Kidney (tissue), 22 donors: ENCODE measurements at places on chromosomes 3 and 15. TPM values are rescaled to one million over a fixed set of nuclear protein-coding genes. Genes with fewer than 3 reads are reported as not detected.

GRCh38 chr15:65791335-65792137 is 557 bp downstream of the DENND4A start:
- peak; percentile 86 for DNase-seq

DNA sequence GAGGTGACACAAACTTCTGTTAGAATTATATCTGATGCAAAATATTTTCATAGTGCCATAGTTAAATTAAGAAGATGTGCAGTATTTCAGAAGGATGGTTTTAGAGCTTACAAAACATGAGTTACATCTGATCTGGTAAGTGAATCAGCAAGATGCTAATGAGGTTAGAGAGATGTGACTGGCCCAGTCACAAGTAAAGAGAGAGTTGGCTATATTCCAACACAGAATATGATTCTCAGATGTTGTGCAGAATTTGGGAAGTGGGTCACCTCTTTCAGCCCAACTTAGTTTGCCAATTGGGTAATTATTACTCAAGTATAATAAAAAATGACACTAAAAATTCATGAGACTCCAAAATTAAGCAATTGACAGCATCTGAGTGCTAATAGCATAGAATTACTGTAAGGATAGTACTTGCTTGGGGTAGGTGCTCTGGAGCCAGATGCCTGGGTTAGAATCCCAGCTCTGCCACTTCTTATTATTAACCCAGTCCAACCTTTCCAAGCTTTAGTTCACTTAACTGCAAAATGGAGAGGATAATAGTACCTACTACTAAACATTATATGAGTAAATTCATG is 30.8 kb downstream of the P2RY1 start:
- no peak for DNase-seq

Gene FETUB
- not detected for total RNA-seq

DNA sequence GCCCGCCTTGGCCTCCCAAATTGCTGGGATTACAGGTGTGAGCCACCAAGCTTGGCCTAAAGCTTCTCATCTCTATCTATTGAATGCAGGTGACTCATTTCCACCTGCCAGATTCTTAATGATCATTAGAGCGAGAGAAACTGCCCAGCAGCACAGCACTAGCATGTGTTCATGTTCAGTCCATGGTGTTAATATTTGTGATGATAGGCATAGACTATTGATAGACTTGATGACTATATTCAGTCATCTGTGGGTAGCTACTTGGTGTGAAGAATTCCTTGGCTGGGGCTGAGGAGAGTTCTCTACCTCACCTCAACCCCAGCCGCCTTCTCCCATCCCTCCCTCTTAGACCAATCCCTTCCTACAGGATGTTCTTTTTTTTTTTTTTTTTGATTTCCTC is 60.0 kb downstream of the ST6GAL1 start:
- DNase-seq = no peak

- no peak for DNase-seq
Observed at GRCh38 chr15:92098869-92099268, 245.4 kb downstream of the SLCO3A1 start.

GRCh38 chr3:196237203-196237602 is 20.9 kb downstream of the SLC51A start:
- DNase-seq = no peak

DNA sequence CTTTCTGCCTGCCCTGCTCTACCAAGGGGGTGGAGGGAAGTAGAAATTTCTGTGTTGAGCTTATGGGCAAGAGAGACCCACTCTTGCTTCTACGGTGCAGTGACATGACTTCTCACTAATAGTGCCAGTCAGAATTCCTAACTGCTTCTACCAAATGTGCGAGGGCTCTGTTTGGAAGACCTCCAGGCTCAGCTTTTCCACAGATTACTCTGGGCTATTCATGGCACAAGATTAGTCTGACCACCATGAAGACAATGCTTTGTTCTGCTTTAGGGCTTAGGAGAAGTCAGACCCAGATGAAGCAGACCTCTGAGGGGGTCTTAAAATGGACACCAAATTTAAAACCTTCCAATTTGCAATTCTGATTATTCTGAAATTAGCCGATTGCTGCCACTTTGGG is 195.9 kb upstream of the TBC1D5 start:
- DNase-seq = no peak

- DNase-seq = no peak
Observed at GRCh38 chr3:69283496-69283895, 102.4 kb downstream of the FRMD4B start.

Gene TXNRD3
- total RNA-seq = 12.1 TPM

- DNase-seq = no peak
Observed at GRCh38 chr3:168121184-168122017, 25.7 kb upstream of the GOLIM4 start.

GRCh38 chr15:25863111-25863967 is at the start of gene ATP10A:
Gene ATP10A (minus strand): TSS chr15:25863327. CDS start chr15:25863096, 231 bp downstream.
- no peak for DNase-seq

- no peak for DNase-seq
Observed at GRCh38 chr3:101478980-101479379, 34.0 kb downstream of the SENP7 start.

DNA sequence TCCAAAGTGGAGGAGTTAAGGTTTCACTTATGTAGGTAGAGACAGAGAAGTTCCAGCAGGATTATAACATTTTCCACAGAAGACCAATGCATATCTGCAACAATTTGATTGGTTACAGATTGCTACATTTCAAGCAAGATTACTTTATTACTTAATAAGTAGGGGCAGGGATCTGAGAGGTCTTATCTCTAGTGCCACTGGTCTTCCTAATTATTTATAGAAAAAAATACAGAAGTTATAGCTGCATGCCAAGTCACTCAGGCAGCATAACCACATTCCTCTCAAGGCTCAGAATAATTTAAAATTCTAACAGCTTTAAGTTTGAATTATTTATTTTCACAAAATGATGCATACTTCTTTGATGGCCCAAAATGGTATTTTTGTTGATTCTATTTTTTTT is 30.5 kb downstream of the RAD54L2 start:
- no peak for DNase-seq

- peak; percentile 93 for DNase-seq
Observed at GRCh38 chr3:13896473-13897154, 16.7 kb upstream of the WNT7A start.

GRCh38 chr3:69320871-69321271 is 65.0 kb downstream of the FRMD4B start:
- no peak for DNase-seq

GRCh38 chr3:26652164-26652563 is 29.6 kb downstream of the LRRC3B start:
- no peak for DNase-seq

DNA sequence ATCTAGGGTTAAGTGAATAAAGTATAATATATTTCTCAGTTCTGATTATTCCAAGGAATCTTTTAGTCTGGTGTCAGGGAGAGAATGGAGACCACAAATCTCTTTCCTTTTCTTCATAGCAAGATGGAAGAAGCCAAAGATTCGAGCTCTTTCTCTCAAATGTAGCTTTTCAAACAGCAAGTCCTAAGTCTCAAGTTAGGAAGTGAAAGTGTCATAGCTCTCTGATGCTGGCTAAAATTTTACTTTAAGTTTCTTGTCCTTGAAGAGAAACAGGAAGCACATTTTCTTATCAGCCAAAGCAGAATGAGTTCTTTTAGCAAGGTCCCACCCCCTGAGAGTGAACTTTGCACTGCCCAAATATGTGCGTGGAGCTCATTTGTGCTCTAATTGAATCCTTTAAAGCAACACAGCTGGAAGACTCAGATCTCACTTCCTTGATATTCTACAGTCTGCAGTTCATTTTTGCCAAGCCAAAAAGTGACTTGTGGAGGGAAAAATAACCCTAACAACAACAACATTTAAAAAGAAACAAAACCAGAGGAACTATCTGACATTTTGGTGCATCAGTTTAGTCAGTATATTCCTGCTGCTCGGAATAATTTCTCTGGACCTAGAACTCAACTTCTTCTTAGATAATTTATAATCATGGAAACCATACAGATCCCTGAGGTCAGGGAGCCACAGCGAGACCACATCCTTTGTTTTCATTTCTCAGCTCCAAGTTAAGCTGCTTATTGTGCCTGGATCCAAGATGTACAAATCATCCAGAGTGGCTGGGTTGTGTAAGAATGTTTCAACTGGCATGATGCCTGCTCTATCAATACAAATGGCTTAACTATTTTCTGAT is 238.7 kb upstream of the P2RY1 start:
- peak; percentile 50 for DNase-seq

- DNase-seq = no peak
Observed at GRCh38 chr3:138338811-138339210, 9.2 kb upstream of the NME9 start.

Gene NKIRAS1
- 7.1 TPM for total RNA-seq

GRCh38 chr3:33581666-33582065 is 136.4 kb downstream of the CLASP2 start:
- DNase-seq = no peak

DNA sequence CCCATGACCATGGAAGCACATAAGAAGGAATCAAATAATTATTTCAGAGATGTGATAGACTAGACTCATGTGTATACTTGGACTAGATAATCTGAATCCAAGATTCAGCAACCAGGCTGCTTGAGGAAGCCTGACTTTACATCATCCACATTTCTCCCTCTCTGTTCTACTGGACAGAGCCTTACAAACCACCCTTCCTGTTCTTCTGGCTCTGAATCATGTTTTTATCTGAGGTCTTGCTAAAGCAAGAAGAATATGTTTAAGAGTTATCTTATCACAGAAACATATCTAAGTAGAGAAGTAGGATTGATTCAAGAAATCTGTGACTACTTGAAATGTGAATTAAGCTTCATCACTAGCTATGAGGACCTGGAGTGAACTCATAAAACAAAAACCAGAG is 71.1 kb upstream of the SLC24A5 start:
- no peak for DNase-seq

DNA sequence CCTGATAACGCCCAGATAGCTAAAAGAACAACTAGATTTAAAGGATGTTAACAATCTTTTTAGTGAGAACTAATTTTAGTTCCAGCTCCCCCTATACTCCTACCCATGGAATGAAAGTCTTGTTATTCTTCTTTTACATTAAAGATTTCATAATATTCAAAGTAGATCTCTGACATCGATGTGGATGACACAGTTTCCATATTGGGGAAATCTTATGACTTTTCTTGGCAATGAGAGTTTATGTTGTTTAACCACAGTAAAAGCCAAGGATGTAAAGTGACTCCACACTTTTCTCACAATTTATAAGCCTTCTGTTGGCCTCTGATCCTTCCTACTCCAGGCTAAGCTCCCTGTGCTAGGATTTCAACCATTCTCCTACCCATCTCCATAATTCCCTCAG is 332.6 kb upstream of the KCNMB2 start:
- DNase-seq = no peak

DNA sequence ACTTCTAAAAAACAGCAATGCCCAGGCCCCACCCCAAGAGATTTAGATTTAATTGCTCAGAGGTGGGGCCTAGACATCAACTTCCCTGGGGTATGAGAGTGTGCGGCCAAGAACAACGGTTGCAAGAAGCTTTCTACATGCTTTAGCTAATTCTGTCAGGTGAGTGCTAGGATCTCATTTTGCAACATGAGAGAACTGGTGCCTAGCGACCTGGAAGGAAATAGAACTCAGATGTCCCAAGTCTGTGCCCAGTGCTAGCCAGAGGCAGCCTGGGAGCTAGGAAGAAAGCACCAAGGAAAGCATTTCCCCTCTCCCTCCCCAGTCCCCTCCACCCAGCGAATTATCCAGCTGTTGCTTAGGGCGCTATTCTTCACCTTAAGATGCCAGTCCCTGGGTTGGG is 22.9 kb upstream of the HRH1 start:
- peak; percentile 55 for DNase-seq

- DNase-seq = no peak
Observed at GRCh38 chr3:150342896-150343467, 65.1 kb upstream of the TSC22D2 start.

GRCh38 chr3:69439643-69440270 is 53.9 kb upstream of the FRMD4B start:
- no peak for DNase-seq

DNA sequence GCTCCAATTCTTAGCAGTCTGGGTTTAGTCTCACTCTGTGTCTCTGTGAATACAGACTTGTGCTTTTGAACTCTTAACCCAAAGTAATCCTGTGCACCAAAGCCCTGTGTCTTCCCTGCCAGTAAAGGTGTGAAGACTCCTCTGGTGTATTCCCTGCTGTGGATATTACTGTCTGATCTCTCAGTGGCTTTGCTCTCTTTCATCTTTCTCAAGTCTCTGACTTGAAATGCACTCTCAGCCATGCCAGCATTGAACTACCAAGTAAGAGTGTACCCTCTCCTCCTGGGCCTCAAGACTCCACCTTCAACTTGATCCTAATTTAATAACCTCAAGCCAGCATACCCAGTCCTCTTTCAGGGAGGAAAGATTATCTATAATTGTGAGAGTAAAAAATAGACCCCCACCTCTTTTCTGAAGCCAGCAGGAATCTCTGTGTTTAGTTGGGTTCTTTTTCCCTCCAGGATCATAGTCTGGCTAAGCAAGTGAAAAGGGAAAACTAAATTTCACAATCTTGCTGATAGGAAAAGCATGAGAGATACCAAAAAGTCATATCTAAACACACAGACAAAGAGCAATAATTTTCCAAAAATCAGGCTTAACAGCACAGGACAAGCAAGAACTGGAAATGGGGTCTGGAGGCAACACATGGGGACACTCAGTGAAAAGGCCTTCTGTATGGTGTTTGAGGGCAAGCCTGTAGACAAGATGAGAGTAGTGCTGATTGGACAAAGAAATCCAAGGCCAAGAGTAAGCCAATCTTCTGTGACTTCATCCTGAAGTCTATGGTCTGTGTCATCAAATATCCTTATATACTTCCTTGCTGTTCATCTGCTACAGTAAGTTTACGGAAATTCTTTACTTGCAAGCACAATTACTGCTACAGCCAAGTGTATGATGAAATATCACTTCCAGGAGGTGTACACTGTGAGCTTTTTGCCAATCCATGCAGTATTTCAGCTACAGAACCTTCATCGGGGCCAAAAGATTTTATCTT is 296.1 kb upstream of the TGFBR2 start:
- DNase-seq = no peak

Gene GOLGA8G
- total RNA-seq = not detected

DNA sequence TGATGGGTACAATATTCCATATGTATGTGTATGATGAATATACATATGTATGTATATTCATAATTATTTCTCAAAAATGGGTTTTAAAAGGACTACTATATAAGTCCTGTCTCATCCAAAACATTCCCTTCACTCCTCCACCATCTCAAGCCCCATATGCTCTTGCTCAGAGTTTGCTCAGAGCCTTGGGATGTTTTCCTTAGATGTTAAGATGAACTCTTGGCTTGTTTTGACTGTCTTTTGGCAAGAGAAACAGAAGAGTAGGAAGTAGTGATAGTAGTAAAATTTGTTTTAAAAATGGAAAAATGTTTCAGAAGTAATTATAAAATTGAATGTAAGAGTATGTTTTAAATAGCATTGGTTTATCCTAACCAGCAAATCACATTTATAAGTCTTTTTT is 6.2 kb upstream of the EPHA3 start:
- no peak for DNase-seq
